ENCODE measurements at places on chromosomes 4 and X.

DNA sequence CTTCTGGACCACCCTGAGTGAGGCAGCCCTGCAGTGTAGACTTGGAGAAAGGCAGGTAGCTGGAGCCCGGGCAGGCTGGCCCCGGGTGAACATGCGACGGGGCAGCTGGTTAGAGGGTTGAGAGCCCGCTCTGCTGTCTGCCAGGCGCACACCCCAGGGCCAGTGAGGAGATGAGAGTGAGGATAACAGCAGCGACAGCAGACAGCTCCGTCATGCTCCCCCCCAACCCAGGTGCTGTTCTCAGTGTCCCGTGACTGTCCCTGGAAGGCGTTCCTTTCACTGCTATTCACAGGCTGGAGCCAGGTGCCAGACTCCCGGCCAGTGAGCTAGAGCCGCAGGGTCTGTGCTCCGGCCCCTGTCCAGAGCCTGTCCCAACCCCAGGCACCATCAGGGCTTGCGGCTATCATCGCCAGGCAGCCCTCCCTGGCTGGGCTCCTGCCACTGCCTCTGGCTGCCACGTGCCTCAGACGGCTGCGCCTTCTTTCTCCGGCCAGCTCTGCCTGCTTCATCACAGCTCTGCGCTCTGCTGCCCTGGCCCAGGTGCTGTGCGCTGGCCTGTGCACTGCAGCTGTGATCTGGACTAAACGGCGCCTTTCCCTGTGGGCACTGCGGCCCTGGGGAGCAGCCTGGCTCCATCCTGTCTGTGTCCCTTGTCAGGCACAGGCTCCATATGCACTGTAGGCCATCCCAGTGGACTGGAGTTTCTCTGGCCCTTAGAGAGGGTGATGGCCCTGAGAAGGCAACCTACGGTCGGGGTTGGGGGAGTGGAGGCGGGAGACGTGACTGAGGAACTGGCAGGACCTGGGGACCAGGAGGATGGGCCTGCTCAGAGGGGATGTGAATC lies 19.8 kb downstream of the NSG1 start:
- no peak for DNase-seq

- peak; percentile 42 for DNase-seq
Observed at GRCh38 chrX:40094041-40094899, 3.5 kb downstream of the BCOR start.

GRCh38 chrX:74405973-74406489 lies 15.3 kb upstream of the SLC16A2 start:
- no peak for DNase-seq

GRCh38 chrX:120311727-120312063 lies 434 bp upstream of the TMEM255A start:
- DNase-seq: no peak

GRCh38 chrX:135890087-135890585 lies 3.1 kb downstream of the CT45A10 start:
- DNase-seq: no peak

GRCh38 chr4:76494871-76495590 lies 60.0 kb downstream of the SHROOM3 start:
- no peak for DNase-seq

- DNase-seq: peak; percentile 17
Observed at GRCh38 chr4:163895378-163896005, 401.0 kb downstream of the TMA16 start.

DNA sequence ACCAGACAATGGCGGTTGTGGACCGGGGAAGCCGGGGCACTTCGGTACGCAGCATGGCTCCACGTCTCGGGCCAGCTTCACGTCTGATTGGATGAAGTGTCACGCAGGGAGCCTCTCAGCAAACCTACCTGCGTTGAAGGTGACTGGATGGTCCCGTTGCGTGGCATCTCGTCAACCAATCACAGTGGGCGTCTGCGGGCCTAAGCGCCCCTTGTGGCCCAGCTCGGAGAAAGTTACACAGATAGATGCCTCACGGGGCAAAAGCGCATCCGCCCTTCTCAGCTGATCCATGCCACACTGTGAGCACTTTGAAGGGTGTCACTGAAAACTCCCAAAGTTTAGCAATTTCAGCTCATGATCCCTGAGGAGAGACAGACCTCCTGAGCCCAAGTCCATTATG lies at the start of gene H2BW1:
Gene H2BW1, minus strand, starts transcription at position 103 of the 400 bp plus-strand sequence. CDS start 132 bp downstream, outside the sequence.
- no peak for DNase-seq

GRCh38 chr4:62208921-62209320 lies 1008.8 kb downstream of the ADGRL3 start:
- DNase-seq: no peak

DNA sequence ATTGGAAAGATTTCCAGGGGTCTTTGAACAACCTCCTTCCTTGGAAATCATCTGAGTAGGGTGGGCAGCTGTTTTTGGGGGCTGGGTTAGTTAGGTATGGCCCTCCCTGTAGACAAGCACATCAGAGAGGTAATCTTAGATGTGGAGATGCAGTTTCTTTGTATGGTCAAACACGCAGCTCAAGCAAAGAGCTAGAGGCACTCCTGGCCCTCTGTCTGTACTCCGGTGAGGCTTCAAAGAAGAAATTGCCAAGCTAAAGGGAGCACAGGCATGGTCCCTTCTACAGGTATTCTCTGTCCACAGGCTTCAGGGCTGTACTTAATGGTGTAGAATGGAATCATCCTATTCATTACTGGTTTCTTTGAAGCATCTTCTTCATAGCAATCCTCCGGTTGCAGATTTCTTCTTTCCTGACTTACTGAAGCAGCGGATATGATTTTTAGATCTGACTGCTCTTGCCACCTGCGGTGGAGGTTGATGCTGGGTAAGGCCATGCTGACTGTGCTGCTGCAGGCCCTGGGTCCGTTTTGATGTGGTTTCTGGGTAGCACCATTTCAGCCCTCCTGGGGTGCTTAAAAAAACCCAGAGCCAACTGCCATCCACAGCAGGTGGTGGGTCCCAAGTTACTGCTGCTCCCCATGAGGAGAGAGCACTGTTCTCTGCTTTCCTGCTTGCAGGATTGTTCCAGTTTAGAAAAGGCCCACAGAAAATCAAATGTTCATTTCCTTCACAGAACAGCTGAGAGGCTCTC lies 318.9 kb upstream of the GATB start:
- DNase-seq: no peak

DNA sequence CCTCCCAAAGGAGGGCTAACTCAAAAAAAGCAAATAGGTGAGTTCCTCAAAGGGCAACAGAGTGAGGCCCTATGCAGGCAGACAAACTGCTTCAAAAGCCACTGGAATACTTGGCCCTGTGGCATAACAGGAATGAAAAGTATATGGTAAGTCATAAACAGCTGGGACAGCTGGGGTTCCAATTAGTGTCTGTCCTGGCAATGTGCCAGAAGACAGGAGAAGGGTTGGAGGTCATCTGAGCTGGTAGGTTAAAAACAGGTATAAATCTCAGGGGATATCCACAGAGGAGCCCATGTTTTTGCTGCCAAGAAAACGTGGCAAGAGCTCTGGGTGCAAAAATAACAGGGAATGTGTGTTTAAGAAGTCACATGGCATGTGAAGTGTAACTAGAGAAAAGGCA lies 111.6 kb downstream of the APOOL start:
- no peak for DNase-seq

- DNase-seq: no peak
Observed at GRCh38 chrX:46258356-46258755, 286.9 kb downstream of the ZNF674 start.

- no peak for DNase-seq
Observed at GRCh38 chr4:82138374-82138773, 235.4 kb downstream of the HNRNPD start.

GRCh38 chrX:40265936-40266335 lies 168.2 kb upstream of the BCOR start:
- DNase-seq: no peak

- DNase-seq: no peak
Observed at GRCh38 chr4:119629142-119629471, 503 bp upstream of the PDE5A start.

DNA sequence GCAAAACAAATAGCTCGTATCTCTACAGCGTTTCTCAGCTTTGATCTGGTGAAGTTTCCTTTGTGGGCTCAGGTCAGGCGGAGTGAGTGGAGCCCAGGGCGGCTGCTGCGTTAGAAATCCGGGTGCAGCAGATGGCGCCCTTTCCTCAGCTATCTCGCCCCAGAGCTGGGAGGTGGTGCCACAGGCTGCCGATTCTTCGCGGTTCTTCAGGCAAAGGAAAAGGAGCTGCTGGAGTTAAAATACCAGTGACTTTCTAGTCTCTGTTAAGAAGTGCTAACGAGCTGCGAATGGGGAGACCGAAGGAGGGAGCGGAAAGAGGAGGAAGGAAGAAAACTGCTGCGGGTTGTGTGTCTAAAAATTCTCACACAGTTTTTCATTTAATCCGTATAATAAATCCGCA lies 114.6 kb downstream of the CPE start:
- DNase-seq: peak; percentile 69

DNA sequence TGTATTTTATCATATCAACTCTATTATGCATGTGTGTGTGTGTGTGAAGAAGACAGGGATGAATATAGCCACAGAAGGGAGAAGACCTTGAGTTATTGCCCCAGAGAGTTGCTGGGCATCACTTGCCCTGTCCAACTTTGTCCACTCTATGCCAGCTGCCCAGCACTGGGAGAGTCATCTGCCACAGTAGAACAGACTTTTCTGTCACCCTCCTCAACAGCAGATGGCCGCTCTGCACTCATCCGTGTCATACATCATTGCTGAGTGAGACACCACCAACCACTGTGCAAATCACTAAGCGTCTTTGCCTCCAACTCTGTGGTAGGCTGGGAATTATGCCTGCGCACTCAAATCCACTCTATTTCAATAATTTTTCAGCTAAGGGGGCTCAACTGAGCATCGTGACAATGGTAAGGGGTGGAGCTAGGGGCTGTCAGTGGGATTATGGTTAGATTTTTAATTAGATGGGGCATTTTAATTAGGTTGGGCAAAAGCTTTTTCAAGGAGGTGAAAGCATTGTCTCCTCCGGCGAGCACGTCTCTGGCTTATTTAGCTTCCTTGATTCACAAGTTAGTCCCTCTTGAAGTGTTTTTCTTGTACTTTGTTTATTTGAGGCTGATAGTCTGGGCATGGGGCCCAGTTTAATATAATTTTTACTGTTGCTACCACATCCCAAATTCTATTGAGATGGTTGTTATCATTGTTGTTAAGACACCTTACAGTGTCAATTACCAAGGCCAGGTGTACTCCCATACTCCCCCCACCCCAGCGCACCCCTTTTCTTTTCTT lies 100.1 kb upstream of the KLF3 start:
- DNase-seq: no peak

GRCh38 chrX:49066690-49067089 lies 7.1 kb downstream of the PRAF2 start:
- DNase-seq: no peak

GRCh38 chr4:53040459-53040815 lies 178.3 kb downstream of the RASL11B start:
- DNase-seq: no peak

DNA sequence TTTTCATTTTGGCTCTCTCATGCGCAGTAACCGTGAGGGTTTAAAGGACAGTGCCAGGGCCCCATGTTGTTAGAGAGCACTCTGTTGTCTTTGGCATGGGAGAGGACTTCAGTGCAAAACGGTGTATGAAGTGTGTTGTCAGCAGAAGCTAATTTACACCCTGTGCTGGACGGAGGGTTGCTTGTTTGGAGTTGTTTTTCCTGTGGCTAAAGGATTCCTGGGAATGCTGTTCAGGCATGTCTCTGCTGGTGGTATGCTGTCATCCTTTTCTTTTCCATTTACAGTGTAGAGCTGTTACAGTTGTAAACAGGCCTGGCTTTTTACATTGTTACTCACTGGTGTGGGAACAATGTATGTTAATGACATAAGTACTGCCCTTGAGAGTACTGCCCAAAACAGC lies 206.3 kb downstream of the CBR4 start:
- DNase-seq: no peak

DNA sequence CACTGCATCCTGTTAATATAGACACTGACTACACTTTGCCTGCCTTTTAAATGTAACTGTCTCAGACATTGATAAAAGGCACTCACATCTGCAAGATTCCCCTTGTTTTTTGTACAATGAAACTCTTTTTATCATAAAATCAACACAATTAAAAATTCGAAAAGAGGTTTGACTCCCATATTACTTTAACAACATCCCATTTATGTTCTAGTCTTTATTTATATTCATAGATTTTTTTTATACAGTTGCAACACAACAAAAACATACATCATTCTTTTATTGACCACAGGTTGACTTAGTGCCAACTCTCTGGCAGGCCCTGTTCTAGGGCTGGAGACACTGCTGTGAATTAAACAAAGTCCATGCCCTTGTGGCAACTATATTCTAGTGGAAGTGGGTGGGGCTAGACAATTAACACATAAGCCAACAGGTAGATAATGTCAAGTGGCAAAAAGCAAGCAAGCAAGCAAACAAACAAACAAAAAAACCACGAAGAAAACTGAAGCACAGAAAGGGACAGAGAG lies 36.8 kb downstream of the ANK2 start:
- DNase-seq: no peak

- DNase-seq: no peak
Observed at GRCh38 chr4:82555276-82555675, 6.5 kb downstream of the TMEM150C start.

- no peak for DNase-seq
Observed at GRCh38 chrX:133649651-133650050, 234.4 kb upstream of the GPC4 start.

DNA sequence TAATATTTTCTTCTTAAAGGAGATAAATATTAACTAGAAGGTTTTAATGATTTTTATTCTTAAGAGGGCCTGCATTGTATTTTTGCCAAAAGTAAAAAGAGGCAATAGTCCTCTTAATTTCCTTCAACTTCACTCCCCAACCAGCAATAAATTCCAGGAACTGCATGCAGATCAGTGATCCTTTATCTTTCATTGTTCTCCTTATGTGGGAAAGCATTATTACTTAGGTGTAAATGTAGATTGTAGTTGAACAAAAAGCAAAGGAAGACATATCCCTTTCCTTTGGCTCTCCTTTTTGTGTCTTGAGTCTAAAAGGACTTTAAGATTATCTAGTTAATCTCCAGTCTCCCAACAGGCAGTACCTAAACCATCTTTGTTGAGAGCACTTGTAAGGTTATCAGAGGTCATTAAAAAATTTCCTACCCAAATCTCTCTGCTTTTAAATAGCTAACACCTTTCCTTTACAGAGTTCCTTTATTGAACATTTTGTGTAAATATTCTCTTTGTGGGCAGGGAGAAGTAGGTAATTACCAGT lies 55.3 kb downstream of the RAPGEF2 start:
- no peak for DNase-seq

Measured in stimulated activated CD4-positive, alpha-beta T cell treated with anti-CD3 and anti-CD28 coated beads, Interleukin-2, amount 100 ng/mL, for 24 hours (primary cell).